ENCODE measurements at places on chromosomes 12 and 14. TPM values are rescaled to one million over a fixed set of nuclear protein-coding genes. Genes with fewer than 3 reads are reported as not detected.

DNA sequence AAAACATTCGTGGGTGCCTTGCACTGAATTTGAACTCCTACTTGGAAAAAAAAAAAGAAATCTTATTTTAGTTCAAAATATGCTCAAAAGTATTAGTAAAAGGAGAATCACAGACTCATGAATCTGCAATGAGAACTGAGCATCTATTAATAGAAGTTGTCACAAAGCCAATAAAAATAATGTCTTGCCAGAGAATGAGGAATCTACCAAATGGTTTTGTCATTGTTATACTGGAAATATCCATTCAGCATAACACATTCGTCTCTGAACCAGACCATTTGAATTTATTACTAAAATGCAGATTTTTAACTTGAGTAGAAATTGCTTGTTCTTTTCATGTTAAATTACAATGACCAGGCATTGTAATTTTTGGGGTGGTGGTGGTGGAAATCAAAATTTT lies 11.6 kb upstream of the PTPRB start:
- DNase-seq = peak; percentile 24

DNA sequence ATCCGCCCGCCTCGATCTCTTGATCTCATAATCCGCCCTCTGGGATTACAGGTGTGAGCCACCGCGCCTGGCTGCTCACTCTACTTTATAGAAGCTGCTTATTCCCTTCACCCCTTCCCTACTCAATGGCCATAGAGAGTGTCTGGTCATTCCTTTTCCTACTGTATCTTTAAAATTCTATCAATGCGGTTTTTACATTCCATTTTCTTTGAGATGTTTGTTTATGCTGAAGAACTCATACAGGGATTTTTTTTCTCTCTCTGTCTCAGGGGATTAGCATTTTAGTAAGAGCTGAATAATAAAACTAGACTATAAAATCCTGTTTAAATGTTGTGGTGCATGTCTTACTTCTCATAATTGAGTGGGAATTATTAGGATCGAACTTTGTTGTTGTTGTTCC lies 218.6 kb upstream of the FOXN3 start:
- no peak for DNase-seq

Gene WDR89
- total RNA-seq = 21.4 TPM

GRCh38 chr14:35438910-35439713 lies 34.6 kb upstream of the NFKBIA start:
- no peak for DNase-seq

DNA sequence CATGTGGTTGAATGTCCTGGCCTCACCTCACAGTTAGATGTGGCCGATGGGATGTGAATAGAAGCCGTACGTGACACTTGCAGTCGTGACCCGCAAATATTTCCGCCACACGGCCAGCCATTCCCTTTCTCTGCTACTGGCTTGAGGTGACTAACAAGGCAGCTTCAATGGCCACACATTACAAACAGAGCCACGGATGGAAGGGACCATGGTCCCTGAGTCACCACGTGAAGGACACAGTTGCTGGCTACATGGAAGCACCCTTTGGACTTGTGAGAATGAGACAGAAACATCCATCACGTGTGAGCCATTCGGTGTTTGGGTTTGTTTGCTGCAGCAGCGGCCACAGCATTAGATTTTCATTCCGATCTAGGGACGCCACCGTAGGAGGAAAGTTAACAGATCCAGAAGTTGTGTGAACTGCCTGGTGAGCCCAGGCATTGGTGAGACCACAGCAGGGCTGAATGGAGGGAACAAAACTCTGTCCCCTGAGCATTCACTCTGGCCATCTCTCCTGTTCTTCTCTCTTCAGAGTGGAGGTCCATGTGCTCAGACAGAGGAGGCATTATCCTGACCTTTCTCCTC lies 33.5 kb upstream of the ADGRD1 start:
- no peak for DNase-seq

DNA sequence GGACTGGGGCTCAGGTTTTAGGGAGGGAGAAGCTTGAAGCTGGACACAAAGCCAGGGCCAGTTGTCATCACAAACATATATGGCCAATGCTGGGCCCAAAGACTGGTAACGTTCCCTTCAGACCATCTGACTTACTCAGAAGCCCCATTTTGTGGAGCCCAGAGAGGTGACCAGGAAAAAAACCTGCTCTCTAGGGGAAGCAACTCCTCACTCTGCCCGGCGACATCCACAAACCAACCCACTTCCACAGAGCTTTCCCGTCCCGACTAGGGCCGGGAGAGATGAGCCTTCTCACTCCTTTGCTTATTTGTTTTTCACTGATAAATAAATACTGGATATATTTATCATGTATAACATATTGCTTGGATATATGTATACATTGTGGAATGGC lies 180.9 kb upstream of the RTL1 start:
- DNase-seq = no peak

Gene SUDS3
- total RNA-seq = 42.8 TPM

Gene RNASE3
- not detected for total RNA-seq

Gene FAR2
- 1.6 TPM for total RNA-seq

DNA sequence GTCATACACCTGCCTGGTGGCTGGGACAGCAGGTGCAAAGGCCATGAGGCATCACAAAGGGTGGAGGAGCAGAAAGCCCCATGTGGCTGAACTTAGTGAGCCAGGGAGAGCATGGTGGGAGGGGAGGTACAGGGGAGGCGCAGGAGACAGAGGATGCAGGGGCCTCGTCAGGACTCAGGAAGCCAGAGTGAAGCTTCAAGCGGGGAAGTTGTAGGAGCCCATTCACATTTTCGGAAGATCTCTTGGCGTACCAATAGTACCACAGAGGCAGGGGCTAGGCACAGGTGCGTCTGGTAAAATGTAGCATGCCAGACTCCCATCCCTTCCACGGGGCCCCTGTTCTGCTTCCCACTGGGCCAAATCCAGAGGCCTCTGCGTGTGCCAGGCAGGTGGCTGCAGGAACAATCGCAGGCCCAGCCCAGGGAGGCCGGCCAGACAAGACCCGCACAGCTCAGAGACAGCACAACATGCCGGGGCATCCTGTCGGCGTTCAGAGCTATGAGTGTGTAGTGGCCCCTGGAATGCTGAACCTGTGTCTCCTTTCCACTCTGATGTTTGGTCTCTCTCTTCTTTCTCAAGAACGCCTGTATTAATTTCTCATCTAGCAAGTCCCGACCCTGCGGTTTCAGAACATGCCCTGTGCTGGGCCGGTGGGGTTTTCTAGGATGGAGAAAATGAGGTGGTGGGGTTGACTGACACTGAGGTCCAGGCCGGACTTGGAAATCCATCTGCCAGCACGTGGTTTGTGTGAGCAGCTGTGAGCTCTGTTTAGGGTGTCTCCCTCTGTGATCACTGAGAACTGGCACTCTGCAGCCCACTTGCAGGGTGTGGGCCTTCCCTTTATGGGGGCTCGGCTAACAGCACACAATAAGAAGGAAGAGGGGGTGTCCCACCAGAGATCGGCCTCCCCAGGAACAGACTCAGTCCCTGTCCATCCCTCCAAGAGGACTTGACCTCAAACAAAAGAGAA lies 5.5 kb upstream of the TMEM132D start:
- DNase-seq = no peak

Gene ZDHHC22
- total RNA-seq = not detected

Gene OAS2
- total RNA-seq = 0.30 TPM

- DNase-seq = no peak
Measured at GRCh38 chr14:103708750-103709187, 6.5 kb downstream of the XRCC3 start.

GRCh38 chr12:77060136-77060882 lies 5.1 kb downstream of the E2F7 start:
- DNase-seq = no peak

GRCh38 chr14:24411443-24412389 lies 12.9 kb downstream of the NYNRIN start:
- DNase-seq = peak; percentile 32

Gene DCN
- 748 TPM for total RNA-seq

DNA sequence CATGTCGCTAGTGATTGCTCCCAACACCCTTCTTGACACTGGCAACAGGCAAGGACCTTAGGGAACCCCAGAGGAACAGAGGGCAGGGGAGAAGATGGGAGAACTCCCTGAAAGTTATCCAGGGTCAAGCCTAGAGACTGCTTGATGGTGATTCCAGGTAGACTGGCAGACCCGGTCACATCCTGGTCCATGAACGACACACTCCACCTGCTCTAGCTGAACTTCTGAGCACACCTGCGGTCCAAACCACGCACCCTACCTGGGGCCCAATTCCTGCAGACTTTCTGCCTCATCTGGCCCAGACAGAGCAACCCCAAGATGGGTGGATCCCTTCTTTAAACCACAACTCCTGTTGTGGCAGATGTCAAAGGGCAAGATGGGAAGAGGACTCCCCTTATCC lies 34.2 kb downstream of the NCKAP5L start:
- DNase-seq = no peak

Gene KRT82
- total RNA-seq = not detected

- DNase-seq = no peak
Measured at GRCh38 chr12:88644946-88645702, 64.9 kb upstream of the KITLG start.
